Smooth muscle cell of the umbilical artery (primary cell): ENCODE measurements at places on chromosomes 7 and 10. TPM values are rescaled to one million over a fixed set of nuclear protein-coding genes. Genes with fewer than 3 reads are reported as not detected.

The WDFY4 gene
- total RNA-seq: not detected in 2 replicates

The NEBL gene
- under 0.01 and 0.09 TPM in 2 replicates for total RNA-seq

The CHST3 gene
- total RNA-seq: 13.1 and 35.0 TPM in 2 replicates

The ZPBP gene
- not detected in 2 replicates for total RNA-seq

The LHFPL3 gene
- not detected in 2 replicates for total RNA-seq

The ZNF117 gene
- total RNA-seq: 9.5 and 10.7 TPM in 2 replicates

The PTPRZ1 gene
- total RNA-seq: 0.65 TPM in 1 of 2 replicates, not detected in the other

The CFAP58 gene
- 0.30 and 0.88 TPM in 2 replicates for total RNA-seq

The ZNF467 gene
- total RNA-seq: 0.14 and 0.59 TPM in 2 replicates

The ALOX5 gene
- total RNA-seq: not detected in 2 replicates

The NACAD gene
- 1.2 and 7.4 TPM in 2 replicates for total RNA-seq

The HKDC1 gene
- total RNA-seq: 0.59 and 1.9 TPM in 2 replicates

The TAS2R4 gene
- 1.2 and 1.4 TPM in 2 replicates for total RNA-seq

The TFEC gene
- under 0.01 and 0.46 TPM in 2 replicates for total RNA-seq

The PCLO gene
- 0.59 and 3.0 TPM in 2 replicates for total RNA-seq

The C10orf67 gene
- 0.18 TPM in 1 of 2 replicates, not detected in the other for total RNA-seq

The SHH gene
- not detected in 2 replicates for total RNA-seq

The GNAT3 gene
- not detected in 2 replicates for total RNA-seq

The PAX4 gene
- total RNA-seq: not detected in 2 replicates

The CPA2 gene
- total RNA-seq: not detected in 2 replicates

The VDAC2 gene
- total RNA-seq: 165 and 199 TPM in 2 replicates

The TUBB8 gene
- not detected in 2 replicates for total RNA-seq

The FAM13C gene
- 0.59 and 1.2 TPM in 2 replicates for total RNA-seq

The RBM20 gene
- 0.18 and 0.59 TPM in 2 replicates for total RNA-seq

The SLC18A2 gene
- 0.05 TPM in 1 of 2 replicates, not detected in the other for total RNA-seq

The GTF2IRD1 gene
- 19.0 and 23.2 TPM in 2 replicates for total RNA-seq
